ENCODE measurements at places on chromosomes 5 and 9.

DNA sequence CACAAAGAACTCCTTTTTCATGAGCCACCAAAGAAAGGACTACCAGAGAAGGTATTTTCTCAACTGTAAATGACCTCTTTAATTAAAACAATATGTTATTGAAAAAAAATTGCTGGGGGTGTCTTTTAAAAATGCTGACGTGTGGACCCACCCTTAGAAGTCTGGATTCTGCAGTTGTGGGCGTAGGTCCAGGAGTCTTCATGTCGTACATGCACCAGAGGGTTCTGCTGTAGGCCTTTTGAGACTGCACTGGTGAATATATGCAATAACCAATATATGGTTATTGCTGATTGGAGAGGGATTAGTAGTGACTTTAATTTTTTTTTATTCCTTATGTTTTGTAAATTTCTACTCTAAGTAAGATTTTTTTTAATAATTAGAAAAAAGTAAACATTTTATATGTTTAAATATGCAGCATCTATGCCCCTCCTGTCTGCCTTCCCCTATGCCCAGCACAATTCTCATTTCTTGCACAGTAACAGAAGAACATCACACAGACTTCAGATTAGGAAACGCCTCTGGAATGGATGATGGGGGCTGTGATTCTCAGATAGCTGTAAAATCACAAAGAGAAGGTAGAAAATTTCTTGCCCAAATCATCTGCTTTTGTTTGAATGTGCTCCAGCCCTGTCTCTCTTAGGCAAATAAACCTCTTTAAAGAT lies 102.0 kb downstream of the PTTG1 start:
- no peak for DNase-seq

DNA sequence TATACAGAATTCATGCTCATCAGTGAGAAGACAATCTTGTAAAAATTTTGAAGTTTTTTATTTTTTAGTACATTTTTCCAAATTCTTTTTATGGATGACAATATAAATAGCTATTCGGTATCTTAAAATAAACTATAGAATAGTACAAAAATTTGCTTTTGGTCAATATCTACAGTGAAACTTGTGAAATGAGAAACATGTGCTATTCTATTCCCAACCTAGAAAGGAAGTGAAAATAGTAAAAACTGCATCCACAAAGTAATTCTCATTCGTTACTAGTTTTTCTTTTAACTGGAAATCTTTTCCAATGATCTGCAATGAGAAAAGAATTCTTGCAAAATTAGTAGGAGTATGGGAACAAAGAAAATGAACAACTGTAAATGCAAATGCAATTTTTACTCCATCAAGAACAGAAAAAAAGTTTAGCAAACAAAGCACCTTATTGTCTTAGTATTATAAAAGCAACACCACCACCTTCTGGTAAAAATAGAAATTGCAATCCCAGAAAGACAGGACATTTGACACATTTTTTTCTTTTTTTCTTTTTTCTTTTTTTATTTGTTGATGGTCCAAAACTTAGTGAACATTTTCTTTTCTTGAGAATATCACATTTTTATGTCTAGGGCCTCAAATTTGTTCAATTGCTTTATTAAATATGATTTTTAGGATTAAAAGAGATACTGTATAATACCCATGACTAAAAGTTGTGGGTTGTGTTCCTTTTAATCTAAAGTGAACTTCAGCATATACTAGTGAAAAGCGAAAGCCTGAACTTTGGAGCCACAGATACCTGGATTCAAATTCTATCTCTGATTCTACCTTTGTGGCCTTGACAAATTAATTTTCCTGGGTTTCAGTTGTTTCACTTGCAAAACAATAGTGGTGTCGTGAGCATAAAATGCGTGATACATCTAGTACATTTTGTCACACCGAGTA lies 72.3 kb downstream of the SLCO4C1 start:
- DNase-seq: no peak

DNA sequence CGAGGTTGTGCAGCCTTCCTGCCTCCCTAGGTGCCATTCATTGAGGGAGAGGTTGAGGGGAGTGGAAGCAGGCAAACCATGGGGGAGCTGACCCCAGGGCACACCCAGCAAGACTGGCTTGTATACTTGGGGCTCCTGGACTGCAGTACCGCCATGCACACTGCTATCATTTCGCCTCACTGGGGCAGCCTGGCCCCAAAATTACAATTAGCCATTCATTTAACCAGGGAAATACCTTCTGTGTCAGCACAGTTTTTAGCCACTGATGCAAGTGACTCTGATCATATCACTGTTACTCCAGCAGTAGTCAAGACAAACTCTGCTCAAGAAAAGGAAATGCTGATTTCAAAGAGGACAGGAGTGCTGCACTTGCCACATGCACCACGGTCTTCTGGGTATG lies 109.7 kb downstream of the TRIO start:
- no peak for DNase-seq

DNA sequence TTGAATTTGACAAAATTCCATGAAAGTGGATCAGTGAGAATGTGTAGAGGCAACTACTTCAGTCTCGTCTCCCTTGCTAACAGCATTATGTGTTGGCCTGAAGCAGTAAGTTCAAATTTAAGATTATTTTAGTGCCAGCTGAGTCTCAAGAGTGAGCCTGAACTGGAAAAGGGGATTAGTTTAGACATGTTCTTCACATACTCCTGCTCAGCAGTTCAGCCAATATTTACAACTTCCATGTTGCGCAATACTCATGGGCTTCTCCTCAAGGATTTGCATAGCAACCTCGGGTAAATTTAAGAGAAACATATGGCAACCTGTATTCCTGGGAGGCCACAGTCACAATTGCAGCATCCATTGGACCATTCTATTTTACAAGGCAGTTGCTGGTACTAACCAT lies 553.8 kb downstream of the PTPRD start:
- no peak for DNase-seq

GRCh38 chr5:2871282-2871681 lies 119.8 kb upstream of the IRX2 start:
- no peak for DNase-seq

- DNase-seq: no peak
Measured at GRCh38 chr9:125600194-125600593, 106.8 kb downstream of the MAPKAP1 start.

DNA sequence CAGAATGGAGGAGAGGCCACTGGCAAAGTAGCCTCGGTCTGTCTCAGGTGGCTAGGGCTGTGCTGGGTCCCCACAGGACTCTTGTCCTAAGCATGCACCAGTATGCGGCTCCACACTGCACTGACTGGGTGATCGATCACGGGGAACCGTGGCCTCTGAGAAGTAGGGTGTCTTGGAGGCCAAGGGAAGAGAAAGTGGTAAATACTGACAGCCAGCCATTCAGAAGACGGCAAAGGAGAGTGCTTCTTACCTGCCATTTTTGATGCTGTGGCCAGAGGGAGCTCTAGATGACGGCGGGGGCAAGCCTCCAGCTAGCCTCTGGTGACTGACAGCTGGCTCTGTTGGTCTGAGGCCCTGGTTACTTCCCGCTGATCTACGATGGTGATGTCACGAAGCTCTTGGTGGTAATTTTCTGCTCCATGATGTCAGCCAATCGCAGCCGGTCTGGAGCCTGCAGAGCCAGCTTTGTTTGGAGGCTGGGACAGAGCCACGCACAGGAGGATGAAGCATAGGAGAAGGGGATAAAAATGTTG lies 40.4 kb upstream of the GADD45G start:
- no peak for DNase-seq

DNA sequence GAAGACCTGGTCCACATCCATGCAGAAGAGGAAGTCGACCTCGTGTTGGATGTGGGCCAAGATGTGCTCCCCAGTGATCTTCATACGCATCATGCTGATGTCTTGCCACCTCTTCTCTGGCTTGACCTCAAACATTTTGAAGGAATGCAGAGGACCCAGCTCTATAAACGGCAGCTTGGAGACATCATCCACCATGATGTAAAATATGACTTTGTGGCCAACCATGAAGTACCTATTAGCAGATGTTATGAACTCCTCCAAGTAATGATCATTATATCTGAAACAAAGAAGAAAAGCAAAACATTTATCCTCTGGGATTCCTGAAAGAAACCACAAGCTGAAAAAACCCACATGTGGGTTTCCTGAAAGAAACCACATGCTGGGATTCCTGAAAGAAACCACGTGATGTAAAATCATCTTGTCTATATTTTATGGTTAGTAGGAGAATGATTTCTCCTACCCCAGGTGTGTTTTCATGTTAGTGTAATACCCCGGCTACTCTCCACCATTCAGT lies 52.3 kb downstream of the GGTA1 start:
- DNase-seq: no peak

DNA sequence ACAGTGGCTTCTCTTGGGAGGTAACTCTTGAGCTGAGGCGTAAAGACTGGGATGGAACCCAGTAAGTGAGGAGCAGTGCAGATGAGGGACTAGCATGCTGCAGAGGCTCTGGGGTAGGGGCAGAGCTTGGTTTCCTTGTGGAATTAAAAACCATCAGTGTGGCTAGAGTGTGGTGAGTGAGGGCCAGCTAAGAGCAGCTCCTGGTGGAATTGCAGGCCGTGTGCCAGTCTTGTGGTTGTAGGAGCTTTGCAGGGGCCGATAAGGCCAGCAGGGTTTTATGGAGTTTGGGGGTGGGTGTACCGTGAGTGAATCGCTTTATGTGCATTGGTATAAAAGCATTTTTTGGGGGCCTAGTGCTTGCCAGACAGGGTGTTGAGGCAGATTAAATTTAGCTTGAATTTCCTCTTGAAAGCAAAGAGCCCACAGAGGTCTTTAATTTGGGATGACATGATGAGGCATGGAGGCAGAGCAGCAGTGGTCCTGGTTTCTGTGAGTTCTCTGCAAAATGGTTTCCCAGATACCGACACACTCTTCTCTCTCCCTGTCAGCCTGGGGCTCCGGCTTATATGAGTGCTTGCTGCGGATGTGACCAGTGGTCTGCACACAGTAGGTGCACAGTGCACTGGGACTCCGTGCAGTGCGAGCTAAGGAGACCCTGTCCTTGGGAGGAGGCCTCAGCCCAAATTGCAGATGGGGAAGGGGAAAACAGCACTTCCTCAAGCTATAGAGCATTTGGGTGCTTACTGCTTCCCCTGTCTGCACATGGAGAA lies 176.4 kb upstream of the PITX1 start:
- no peak for DNase-seq
